NCI-H1105 treated with DMSO at 0.1 percent for 48 hours (cell line): ENCODE measurements at places on chromosomes 5 and 9.

- DNase-seq = no peak
These were observed 128.5 kb upstream of the STC2 start for GRCh38 chr5:173456751-173457171.

- DNase-seq = no peak
These were observed 157.7 kb downstream of the BNC2 start for GRCh38 chr9:16712787-16713186.

GRCh38 chr9:133075925-133076630 lies 14.3 kb downstream of the CEL start:
- DNase-seq = no peak

DNA sequence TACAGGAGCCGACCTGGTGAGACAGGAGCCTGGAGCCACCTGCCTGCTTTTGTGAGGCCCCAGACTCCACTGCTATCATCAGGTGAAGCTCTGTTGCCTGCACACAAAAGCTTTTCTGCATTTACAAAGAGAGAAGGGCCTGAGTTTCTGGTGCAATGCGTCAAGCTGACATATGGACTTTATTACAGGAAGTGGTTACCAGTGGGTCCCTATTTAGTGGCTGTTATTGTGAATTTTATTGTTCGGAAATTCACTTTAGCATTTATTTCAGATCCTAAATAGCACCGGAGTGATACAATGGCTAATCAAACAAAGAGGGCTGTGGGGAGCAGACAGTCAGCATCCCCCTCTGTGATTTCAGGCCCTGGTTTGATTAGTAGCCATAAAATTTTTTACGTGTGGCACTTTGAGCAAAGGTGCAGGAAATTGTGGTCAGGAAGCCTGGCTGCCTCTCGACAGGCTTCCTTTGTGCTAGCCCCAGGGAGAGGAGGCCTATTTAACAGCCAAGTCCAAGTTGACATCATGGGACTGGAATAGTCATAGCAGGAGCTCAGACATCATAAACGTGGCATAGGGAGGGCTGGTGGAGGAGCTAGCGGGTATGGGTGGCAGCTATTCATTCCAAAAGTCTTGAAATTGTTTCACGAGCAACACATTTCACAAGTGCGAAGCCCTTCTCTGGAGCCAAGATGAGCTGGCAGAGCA lies 8.4 kb downstream of the TGFBI start:
- peak; percentile 8 for DNase-seq

- no peak for DNase-seq
These were observed 793.7 kb upstream of the RGMB start for GRCh38 chr5:97979740-97980139.

- DNase-seq = no peak
These were observed 45.2 kb downstream of the TLE4 start for GRCh38 chr9:79616971-79617370.

GRCh38 chr5:17878541-17878940 lies 244.3 kb downstream of the TAF11L14 start:
- DNase-seq = no peak

GRCh38 chr9:83270116-83270515 lies 207.2 kb upstream of the RASEF start:
- no peak for DNase-seq

DNA sequence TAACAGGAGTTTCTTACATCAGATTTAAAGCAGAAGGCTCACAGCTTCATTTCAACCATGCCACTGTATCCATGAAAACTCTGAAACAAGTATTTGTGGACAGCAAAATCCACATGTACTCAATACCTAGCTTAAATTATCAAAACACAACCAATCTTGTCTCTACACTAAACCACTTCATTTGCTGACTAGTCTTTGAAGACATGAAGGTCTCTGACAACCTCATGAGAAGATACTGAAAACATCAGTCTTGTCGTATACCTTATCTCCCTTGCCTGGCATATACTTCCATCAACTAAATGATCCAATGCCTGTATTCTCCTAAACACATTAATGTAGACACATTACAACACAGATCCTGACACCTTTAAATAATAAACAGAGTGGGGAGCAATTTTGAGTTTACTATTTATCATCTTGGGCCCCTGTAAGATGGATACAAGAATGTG lies 2.9 kb downstream of the RPS23 start:
- no peak for DNase-seq

- no peak for DNase-seq
These were observed 992 bp downstream of the SETD9 start for GRCh38 chr5:56910210-56910965.

DNA sequence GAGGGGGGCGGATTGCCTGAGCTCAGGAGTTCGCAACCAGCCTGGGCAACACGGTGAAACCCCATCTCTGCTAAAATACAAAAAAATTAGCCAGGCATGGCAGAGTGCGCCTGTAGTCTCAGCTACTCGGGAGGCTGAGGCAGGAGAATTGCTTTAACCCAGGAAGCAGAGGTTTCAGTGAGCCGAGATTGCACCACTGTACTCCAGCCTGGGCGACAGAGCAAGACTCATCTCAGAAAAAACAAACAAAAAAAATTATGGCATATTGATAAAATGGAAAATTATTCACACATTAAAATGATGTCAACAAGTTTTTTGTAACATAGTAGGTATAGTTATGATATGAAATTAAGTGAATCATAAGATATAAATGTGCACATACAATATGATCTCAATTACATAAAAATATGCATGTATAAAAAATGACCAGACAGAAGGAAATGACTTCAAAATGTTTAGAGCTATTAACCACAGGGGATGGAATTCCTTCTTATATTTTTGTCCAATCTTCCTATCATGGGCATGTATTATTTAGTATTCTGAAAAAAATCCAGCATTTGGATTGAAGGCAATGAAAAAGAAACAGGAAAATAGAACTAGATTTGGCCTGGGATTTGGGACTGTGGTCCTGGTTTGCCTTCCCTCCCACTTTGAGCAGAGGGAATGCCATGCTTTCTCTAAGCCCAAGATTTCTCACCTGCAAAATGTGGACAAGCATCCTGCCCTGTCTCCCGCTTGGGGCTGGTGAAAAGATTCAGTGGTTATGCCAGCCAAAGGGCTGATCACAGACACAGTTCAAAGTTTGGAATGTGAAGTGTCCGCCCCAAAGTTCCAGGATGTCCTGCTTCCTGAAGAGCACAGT lies 19.5 kb downstream of the SPAAR start:
- no peak for DNase-seq

DNA sequence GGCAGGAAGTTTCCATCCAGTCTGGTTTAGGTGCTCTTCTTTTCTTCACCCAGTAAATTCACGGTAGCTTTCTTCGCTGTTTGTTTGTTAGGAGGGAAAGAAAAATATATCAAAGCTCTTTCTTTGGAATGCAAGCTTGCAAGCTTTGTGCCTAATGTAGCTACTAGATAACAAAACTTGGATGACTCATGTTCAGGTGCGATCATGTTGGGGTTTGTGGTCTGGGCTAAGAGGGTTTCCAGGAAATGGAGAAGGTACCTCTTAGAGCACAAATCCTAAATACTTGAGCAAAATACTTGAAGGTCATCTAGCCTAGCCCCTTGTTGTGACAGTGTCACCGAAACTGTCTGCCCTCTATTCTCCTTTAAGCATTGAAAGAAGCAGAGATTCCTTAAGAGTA lies 17.7 kb downstream of the SRP19 start:
- no peak for DNase-seq

DNA sequence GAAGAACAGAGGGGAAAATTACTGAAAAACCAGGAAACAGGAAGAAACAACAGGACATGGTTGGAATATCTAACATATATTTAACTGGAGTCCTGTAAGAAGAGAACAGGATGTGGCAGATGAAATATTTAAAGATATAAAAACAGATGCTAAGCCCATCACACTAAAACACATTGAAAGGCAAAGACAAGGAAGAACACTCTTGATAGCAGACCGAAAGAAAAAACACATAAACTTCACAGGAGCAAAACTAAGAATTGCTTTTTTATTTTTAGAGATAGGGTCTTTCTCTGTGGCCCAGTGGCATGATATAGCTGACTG lies 324.4 kb upstream of the ARRDC3 start:
- no peak for DNase-seq

DNA sequence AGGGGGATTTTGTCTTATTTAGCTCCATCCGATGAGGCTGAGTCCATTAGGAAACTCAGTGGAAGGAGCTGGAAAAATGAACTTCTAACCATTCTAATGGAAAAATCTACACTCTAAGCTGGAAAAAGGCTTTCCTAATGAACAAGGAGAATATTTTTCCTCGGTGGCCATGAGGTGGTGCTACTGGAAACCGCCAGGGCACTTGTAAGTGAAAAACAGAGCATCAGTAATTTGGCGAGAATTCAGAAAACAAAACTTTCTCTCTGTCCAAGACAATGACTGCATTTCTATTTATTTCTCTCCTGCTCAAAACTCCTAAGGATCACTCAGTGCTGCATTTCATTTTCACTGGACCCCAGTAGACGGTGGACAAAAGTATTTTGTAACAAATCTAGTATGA lies 237.6 kb downstream of the TENT4A start:
- DNase-seq = no peak

DNA sequence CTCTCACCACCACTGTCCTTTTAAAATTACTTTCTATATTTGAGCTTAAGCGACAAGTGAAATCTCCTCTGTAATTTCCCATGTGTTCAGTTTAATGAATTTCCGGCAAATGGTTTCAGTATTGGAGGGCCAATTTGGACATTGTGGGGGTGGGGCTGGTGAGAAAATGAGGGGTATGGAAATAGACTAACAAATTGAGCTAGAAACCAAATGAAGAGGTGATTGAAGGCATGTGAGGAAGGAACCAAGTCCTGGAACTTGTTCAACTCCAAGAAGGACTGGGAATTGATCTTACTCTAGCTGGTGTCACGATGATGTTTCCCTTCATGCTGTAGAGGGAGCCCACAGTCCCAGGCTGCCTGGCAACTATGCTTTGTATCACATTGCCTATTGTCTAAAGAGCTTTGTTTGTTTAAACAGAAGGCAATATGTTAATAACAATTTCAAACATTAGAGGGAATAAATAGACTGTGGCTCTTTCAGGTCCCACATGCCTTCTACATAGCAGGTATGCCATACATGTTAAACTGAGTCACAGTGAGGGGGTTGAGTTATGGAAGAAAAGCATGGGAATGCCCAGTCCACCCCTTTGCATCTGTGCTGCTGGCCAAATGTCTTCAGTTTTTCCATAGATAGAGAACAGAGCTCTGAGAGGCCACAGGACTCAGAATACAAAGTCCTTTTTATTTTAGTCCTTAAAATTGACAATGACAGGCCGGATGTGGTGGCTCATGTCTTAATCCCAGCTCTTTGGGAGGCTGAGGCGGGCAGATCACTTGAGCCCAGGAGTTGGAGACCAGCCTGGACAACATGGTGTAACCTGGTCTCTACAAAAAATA lies 25.0 kb upstream of the MATR3 start:
- no peak for DNase-seq

DNA sequence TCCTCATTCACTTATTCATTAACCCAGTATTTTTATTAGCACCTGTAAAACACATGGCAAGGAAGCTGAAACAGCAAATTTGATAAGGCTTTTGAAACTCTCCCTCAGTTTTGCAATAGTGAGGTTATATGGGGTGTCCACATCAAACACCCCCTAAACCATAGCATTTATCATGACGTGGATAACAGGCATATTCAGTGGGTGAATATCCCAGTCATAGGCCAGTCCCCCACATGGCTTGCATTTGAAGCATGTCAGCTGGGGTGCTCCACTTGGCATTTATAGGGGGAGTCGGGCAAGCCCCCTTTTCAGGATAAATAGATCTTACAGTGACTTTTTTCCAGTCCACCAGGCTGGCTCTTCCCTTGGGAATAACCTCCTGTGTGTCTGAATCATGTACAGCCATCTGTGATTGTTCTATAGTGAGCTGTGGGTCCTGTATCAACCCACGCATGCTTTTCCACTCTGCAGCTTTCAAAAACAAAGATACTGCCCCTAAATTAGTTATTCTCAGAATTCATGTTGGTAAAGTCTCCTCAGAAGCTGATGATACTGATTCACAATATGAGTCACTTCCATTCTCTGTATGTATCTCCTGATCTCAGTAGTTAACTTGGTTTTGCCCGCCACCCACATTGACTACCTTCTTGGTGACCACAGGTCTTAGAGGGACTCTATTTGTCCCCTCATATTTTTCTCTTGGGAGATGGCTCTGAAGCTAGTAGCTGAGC lies 84.4 kb upstream of the SPIN1 start:
- DNase-seq = no peak

- DNase-seq = peak; percentile 14
These were observed 59.0 kb downstream of the ZNF622 start for GRCh38 chr5:16406630-16407029.

- DNase-seq = peak; percentile 15
These were observed 885 bp upstream of the MLLT3 start for GRCh38 chr9:20623021-20623747.

DNA sequence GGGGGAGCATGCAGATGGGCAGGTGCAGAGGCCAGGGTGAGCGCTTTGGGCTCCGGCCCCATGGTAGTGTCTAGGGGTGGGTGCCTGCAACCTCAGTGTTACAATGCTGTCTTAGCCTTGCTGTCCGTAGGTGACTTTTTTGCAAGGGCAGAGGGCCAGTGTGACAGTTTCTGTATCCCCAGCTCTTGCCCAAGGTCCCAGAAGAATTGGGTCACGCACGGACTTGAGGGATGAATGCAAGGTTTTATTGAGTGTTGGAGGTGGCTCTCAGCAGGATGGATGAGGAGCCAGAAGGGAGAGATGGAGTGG lies 492.5 kb downstream of the AGTPBP1 start:
- no peak for DNase-seq

- DNase-seq = no peak
These were observed 75.4 kb downstream of the NFIB start for GRCh38 chr9:14238518-14238917.

GRCh38 chr5:165029099-165029870 lies 1523.9 kb downstream of the MAT2B start:
- no peak for DNase-seq

DNA sequence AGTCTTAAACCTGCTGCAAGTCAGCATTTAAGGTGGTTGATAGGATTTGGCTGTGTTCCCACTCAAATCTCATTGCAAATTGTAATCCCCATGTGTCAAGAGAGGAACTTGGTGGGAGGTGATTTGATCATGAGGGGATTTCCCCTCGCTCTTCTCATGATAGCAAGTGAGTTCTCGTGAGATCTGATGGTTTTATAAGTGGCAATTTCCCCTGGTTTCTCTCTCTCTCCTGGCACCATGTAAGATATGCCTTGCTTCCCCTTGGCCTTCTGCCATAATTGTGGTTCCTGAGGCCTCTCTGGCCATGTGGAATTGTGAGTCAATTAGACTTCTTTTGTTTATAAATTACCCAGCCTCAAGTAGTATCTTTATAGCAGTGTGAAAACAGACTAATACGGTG lies 84.3 kb upstream of the SMC2 start:
- peak; percentile 76 for DNase-seq

DNA sequence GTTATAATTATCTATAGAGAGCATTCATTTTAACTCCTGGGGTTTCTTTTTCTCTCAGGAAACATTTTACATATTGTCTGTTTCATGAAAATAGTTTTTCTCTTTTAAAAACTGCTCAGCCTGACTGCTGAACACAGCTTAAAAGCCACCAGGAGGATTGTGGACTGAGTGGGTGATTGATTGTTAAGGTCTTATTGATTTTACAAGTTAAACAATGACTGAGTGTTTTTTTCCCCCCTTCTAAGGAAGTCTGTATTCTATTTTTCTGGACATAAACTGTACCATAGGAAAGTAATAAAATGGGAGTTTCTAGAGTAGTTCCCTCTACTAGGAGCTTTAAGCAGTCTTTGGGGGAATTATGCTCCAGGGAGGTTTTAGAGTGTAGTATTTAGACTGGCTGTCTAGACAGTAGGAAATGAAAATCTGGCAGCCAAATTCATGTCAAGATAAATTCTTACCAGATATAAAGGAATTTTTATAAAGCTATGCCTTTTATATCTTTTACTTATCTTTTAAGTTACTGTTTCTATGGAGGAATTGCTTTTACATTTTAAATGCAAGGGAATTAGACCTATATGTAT lies 463.9 kb downstream of the PRR16 start:
- DNase-seq = no peak

GRCh38 chr5:16914584-16914983 lies 21.5 kb downstream of the MYO10 start:
- DNase-seq = no peak
